ENCODE measurements at places on chromosomes 2 and 18.

DNA sequence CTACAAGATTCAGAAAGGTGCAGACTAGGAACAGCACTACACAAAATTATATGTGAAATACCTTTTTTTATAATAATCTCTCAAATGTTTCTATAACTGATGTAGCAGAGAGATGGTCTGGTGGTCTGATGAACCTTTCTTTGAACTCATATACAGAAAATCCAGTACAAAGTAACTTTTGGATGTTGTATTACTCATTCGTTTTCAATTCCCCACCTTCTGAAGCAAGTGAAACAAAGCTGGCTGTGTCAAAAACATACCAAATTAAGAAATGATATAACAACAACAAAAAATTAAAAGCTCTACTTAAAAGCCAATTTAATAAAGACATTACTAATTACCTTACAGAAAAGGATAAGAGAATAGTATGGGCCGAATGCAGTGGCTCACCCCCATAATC, 38.7 kb downstream of the MEMO1 start:
- DNase-seq = no peak

DNA sequence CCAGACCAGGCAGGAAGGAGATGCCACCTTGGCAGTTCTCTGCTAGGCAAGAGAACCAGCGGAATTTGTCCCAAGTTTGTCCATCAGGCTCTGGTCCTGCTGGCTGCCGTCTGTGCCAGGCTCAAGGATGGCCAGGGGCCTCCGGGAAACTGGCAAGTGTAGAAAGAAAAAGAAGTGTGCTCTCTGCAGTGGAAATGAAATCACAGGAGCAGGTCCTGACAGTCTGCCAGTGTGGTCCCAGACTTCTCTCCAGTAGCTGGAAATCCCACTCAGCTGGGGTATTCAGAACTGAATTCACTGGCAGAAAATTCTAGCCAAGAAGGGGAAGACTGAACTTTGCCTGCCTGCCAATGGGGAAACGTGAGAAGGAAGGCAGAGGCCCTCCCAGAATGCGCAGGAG, 91.0 kb downstream of the STPG4 start:
- no peak for DNase-seq

GRCh38 chr2:74858281-74858680, 24.4 kb downstream of the HK2 start:
- no peak for DNase-seq

GRCh38 chr2:44267796-44268648, 7.3 kb upstream of the SLC3A1 start:
- peak; percentile 53 for DNase-seq
